ENCODE measurements at places on chromosomes 6 and 20. TPM values are rescaled to one million over a fixed set of nuclear protein-coding genes. Genes with fewer than 3 reads are reported as not detected.

DNA sequence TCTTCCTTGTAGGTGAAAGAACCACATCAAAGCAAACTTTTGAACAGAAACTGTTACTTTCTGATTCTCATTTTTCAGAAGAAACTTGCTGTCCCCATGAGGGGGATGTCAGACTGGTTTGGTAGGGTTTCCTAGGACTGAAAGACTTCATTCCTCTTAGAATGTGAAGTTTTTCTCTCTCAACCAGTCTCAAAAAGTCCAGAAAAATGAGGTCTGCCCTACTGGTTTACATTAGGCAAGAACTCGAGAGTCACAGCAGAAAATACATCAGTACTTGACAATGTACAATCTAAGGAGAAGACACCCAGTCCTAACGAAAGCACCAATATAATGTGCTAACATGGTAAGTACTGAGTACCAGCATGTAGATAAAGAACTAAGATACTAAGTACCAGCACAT lies 12.7 kb upstream of the NHLRC1 start:
- no peak for DNase-seq

DNA sequence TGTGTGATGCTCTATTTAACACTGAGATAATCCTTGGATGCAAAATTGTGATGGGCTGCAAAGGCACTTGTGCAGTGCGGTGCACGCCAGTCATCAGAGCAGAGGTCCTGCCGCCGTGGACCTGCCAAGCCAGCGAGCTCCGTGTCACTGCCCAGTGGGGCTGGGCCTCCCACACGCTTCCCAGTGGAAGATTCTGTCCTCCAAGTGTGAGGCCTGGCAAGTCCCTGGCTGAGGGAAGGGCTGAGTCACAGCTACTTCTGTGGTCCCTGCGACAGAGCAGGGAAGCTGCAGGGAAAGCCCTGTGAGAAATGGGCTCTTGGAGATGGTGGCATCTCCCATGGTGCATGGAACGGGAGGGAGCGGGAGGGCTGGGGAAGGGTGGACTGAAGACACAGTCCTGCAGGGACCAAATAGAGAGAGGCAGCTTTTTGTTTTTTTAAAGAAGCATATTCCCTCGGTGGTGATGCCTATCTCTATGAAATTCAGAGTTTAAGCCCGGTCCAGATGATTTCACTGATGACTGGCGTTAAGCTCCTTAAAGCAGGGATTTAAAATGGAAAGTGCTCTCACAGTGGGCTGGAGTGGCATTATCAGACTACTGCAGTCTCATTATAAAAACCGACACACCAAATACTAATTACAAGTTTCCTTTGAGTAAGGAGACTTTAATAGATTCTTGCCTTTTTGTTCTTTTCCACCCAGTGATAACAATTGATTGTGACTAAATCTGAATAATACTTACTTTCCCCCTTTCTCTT lies 413.7 kb downstream of the QKI start:
- peak; percentile 58 for DNase-seq

The FKBP5 gene
- 82.8 TPM for total RNA-seq

- DNase-seq = no peak
These were observed 58.2 kb upstream of the NAA20 start for GRCh38 chr20:19958928-19959327.

- no peak for DNase-seq
These were observed 20.7 kb upstream of the ASIP start for GRCh38 chr20:34220561-34220960.

The SLC52A3 gene
- total RNA-seq = 1.9 TPM

GRCh38 chr6:41630946-41631345 lies 7.3 kb upstream of the MDFI start:
- DNase-seq = no peak

DNA sequence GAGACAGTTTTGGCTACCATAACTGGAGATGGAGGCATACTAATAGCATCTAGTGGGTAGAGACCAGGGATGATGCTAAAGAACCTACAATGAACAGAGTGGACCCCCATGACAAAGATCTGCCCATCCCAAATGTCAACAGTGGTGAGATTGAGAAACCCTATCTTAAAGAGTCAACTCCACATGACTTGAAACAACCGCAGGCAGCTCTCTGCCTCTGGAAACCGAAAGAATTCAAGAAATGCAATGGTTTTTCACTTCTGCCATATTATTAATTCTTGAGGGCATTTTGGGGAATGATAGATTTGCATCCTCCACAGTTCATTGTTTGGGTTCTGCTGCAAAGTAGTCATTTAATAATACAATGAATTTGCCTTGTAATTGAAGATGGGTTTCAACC lies 463.4 kb downstream of the MAFB start:
- DNase-seq = no peak

GRCh38 chr20:11281768-11282167 lies 608.0 kb upstream of the JAG1 start:
- DNase-seq = no peak

DNA sequence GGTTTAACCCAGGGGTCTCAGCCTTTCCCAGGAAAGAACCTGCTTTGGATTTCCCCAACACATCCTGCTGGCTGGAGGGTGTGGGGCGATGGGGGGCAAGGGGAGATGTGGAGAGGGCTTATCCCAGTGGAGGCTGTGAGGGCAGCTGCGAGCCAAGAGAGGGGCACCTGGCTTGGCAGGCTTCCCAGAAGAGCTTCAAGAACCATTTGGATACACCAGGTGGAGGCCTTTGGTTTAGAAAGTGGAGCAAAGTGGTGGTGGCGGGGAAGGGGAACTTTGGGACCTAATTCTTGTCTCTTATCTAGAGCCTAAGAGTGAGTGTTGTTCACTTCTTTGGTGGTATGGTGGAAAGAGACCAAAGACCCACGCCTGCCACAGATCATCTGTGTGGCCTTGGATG lies 12.4 kb downstream of the CD40 start:
- DNase-seq = no peak

The XPO5 gene
- total RNA-seq = 13.1 TPM

DNA sequence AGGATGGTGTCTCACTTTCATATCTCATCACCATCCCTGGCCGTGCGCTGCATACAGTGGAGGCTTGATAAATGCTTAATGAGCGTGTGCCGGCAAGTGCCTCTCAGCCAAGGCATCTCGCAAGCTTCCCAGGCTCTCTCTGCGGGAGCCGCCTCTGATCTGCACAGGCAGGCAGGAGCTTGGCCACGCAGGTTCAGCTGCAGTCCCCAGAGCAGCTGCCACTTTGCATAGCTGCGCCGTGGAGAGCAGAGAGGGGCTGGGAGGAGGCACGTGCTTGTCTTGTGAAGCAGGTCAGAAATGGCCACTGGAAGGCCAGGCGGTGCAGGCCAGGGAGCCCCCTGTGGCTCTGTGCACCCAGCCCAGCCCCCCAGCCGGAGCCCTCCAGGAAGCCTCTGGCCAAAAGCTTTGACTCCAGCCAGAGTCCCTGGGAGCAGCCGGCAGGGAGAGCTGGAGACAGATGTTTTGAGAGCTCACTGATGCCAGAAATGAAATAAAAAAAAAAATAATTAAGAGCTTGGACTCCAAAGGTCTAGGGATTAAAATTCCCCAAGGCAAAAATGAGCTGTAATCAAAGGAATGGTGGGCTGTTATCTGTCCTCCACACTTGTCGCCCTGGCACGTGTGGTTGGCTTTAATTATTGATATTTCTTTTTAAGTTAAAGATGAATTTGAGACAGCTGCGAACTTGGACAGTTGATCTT lies 377.0 kb downstream of the CDH4 start:
- DNase-seq = no peak

All from left ventricle myocardium superior (tissue), 1 donor.